Head of caudate nucleus (tissue), 42 donors: ENCODE measurements at places on chromosomes 4 and X.

GRCh38 chr4:59571805-59572430, 1628.2 kb upstream of the ADGRL3 start:
- DNase-seq: no peak

DNA sequence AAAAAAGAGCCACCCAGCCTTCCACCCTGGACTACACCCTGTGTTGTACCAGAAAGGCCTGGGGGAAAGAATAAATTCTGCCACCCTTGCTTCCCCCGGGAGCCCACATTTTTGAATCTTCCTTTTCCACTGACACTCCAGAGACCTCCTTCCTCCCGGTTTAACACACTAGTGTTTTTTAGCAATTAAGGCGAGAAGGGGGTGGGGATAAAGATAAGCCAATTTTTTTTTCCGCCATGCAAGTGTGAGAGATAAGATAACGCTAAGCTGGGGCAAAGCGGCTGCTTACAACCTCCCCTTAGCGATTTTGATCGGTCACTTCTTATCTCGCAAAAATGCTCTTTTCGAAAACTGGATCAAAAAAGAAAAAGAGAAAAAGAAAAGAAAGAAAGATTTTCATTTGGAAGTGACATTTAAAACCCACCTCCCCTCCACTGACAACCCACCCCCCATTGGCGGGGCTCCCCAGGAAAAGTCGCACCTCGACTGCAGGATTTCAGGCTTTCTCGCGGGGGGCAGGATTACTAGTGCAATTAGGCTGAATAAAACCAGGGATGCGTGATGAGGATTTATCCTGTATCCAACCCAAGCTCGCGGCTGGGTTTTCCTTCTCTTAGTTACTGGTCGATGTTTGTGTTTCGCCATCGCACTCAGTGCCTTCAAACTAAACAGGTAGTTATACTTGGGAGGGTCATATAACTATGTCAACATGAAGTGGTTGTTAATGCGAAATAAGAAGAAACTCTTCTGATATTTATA, 6.0 kb upstream of the BCOR start:
- no peak for DNase-seq

DNA sequence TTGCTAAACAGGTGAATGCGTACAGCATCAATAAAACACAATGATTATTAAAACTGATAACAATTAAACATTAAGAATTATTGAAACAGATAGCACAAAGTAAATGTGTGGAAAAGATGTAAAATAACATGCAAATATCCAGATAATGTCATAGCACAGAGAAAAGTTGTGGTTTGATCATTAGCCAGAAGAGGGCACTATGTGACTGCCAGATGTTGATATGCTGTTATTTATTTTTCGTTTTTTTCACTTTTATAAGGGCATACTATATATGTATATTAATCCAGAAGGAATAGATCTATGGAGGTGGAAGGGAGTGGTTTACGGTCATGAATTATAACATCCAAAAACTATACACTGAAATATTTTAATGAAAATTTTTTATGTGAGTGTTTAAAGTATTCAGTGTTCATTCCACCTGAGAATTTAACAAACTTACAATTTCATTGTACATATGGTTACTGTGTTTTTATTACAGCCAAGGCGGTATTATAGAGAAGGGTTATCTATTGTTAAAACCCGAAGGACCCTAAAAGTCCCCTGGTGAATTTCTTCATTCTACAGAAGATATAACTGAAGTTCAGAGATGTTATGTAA, 211.9 kb upstream of the UGT8 start:
- no peak for DNase-seq

DNA sequence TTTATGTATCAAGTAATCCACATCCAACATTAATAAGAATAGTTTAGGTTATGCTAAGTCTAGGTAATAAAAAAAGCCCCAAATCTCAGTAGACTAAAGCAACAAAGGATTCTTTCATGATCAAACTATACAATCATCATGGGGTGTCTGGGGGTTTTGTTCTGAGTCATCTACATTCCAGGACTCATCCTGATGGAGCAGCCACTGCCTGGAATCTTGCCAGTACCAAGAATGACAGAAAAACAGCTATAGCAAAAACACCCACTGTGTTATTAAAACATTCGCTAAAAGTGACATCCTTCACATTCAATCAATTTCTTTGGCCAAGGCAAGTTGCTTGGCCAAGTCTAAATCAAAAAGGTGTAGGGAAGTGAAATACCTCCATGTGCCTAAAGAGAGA, 3.9 kb upstream of the ARHGEF38 start:
- DNase-seq: no peak

DNA sequence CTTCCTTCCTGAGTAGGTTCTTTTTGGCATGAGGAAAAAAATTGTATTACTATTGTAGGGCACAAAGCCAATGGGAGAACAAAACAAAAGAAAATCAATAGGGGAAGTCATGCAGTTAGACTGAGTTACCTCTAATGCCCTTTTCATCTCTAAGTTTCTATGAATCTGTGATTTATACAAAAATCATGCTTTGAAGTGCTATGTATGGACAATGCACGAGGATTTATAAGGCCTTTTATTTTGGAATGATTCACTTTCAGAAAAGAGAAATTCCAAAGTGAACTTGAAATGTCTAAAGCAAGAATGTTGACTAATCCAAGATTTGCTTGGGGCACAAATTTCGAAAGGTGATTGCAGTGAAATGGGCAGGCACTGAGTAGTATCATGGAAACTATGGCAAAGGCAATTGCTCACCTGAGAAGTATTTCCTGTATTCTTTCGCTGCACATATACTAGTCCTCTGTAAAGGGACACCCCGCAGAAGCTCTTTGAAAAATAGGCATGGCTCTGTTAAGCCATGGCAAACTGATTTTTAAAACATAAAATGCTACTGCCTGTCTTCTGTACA, 52.8 kb downstream of the ADGRG4 start:
- DNase-seq: no peak

GRCh38 chr4:185669288-185669687, 134.0 kb upstream of the PDLIM3 start:
- no peak for DNase-seq

DNA sequence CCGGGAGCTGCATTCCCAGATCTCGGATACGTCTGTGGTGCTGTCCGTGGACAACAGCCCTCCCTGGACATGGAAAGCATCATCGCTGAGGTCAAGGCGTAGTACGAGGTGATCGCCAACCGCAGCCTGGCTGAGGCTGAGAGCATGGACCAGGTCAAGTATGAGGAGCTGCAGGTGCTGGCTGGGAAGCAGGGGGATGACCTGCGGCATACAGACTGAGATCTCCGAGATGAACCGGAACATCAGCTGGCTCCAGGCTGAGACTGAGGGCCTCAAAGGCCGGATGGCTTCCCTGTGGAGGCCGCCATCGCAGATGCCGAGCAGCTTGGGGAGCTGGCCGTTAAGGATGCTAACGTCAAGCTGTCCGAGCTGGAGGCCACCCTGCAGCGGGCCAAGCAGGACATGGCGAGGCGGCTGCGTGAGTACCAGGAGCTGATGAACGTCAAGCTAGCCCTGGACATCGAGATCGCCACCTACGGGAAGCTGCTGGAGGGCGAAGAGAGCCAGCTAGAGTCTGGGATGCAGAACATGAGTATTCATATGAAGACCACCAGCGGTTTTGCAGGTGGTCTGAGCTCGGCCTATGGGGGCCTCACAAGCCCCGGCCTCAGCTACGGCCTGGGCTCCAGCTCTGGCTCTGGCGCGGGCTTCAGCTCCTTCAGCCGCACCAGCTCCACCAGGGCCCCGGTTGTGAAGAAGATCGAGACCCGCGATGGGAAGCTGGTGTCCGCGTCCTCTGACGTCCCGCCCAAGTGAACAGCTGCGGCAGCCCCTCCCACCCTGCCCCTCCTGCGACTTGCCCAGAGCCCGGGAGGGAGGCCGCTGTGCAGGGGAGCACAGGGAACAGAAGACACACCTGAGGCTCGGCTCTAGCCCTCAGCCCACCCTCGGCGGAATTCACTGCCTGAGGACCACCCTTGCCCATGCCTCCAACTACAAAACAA, 29.4 kb upstream of the GABRA3 start:
- no peak for DNase-seq

DNA sequence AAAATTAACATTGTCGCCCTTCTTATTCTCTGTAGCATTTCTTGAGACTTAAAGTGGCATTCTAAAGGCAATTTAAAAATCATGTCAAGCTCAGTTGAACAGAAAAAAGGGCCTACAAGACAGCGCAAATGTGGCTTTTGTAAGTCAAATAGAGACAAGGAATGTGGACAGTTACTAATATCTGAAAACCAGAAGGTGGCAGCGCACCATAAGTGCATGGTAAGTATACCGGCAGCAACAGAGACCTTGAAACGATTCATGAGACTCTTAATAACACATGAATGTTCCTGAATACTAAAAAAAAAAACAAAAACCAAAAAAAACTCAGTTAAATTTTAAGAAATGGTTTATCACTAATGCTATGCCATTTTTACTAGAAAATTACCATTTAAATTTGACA, 82.4 kb upstream of the HPRT1 start:
- DNase-seq: no peak

- no peak for DNase-seq
These were observed 5.3 kb upstream of the RASL11B start for GRCh38 chr4:52856801-52857200.

- no peak for DNase-seq
These were observed 40.9 kb downstream of the MOB1B start for GRCh38 chr4:70943114-70943513.

DNA sequence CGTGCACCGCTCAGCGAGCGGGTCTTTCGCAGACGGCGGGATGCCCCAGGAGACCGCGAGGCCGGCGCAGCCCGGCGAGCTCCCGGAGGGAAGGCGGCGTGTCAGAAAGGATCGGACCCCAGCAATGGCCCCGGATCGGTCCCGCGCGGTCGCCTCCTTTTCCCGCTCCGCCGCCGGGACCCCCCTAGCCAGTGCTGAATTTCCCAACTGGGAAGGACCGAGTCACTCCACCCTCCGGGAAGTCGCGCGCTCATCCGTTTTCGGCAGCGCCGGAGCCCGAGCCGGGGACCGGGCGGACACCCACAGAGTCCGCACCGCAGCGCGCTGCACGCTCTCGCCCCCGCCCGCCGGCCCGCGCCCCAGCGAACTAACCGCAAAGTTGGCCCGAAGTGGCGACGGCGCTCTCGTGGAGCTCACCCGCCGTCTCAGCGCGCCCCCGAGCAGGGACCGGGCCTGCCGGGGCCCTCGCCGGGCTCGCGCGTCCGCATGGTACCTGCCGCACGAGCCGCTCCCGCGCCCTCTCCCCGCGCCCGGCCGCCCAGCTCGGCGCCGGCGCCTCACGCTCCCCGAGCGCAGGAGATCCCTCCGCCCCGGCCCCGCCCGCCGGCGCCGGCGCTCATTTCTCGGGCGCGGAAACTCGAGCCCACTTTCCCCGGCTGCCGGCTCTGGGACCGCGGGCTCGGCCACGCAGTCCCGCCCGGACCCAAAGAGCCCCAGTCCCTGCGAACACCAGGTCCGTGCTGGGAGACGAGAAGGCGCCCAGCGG, at the start of gene FAT1:
Gene FAT1 (minus strand): TSS at position 565 of the 766 bp plus-strand sequence. CDS start 14,029 bp downstream, outside the sequence.
- DNase-seq: peak; percentile 65

DNA sequence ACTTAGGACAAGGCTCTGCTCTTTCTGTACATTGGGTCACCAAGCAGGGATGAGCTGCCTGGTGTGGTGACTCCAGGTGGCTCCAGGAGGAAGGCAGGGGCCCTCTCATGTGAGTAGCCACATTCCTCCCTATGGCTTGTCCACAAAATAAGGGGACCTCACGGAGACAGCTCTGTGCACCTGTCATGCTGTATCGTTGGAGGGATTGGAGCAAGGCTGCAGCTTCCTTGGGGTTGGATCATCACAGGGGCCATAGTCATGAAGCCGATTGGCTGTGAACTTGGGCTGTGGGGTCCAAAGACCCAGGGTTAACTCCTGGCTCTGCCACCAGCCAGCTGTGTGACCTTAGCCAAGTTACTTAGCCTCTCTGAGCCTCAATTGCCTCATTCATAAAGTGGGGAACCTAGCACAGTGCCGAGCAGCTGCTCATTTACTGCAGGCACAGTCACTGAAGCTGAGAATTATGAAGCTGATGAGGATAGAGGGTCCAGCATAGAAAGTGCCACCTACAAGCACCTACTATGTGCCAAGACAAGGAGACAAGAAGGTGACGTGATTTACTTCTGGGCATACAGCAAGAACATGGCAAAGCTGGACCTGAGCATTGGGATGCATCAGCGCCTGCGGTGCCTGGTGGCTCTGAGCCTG, 11.8 kb upstream of the KIAA0232 start:
- DNase-seq: no peak

- DNase-seq: no peak
These were observed 160.4 kb upstream of the TET2 start for GRCh38 chr4:104986306-104986705.

DNA sequence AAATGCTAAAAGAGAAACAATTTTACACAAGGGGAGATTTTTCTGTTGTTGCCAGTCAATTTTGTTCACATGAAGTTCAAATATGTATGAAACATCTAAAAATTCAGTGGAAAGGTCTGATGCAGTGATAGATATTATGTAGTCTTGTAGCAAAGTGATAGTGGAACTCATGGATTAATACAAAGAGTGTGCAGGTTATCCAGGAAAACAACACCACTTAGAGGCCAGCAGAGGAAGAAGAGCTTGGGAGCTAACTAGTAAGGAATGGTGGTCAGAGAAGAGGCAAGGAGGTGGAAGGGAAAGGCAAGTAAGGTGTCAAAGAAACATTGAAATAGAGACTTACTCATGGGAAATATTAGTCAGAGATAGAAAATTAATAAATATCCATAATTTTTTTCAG, 395.6 kb downstream of the MAPK10 start:
- DNase-seq: no peak

- DNase-seq: no peak
These were observed 308.0 kb downstream of the TEX13C start for GRCh38 chrX:125627676-125628075.

- DNase-seq: peak; percentile 23
These were observed at the start of gene KLHL13 for GRCh38 chrX:118116713-118117550. Gene KLHL13 (minus strand): TSS chrX:118116810. CDS start chrX:118028473, 88,337 bp downstream.

DNA sequence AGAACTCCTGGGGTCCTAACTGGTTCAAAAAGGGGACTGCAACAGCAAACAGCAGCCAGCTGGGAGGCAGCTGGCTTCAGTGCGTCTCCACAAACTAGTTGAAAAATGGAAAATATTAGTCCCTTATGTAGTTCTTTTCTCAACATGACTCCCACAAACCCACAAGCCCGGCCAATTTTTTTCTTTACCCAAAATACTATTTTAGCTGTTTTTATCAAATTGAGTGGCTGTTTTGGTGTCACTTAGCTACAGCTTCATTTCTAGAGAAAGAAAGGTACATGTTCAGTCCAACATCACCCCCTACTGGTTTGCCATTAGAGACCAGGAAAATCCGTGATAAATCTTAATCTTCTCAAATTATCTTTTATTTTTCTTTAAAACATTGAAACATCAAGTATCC, 97.2 kb downstream of the GUCY2F start:
- DNase-seq: peak; percentile 4

DNA sequence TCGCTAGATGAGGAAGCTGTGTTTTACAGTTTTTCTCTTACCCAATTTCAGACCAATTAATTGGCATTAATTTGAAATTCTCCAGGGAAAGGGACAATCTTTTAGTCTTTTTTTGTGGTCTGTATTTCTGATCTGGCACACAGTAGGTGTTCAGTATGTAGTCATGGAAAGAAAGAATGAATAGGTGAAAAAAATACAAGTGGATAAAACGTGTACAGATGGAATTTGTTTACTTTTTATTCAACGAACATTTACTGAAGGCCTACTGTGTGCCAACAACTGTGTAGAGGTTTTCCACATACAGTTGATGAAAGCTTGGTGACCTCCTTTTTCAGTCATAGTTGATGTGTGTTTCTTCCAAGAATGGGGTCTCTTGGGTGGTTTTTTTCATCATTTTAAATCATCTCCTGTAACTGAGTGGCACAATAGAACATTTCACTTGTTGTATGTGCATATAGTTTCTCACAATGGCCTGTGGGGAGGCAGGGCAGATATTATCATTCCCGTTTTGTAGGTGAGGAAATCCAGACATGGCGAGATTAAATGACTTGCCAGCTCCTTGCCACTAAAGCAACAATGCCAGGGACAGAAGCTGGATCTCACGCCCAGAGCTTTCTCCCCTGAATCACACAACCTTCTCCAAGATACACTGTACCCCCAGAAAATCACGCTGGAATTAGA, 102.4 kb downstream of the CEP135 start:
- no peak for DNase-seq
